ENCODE measurements at places on chromosomes 1 and 21.

- DNase-seq: no peak
Observed at GRCh38 chr21:44615466-44615865, 3.6 kb downstream of the KRTAP10-8 start.

DNA sequence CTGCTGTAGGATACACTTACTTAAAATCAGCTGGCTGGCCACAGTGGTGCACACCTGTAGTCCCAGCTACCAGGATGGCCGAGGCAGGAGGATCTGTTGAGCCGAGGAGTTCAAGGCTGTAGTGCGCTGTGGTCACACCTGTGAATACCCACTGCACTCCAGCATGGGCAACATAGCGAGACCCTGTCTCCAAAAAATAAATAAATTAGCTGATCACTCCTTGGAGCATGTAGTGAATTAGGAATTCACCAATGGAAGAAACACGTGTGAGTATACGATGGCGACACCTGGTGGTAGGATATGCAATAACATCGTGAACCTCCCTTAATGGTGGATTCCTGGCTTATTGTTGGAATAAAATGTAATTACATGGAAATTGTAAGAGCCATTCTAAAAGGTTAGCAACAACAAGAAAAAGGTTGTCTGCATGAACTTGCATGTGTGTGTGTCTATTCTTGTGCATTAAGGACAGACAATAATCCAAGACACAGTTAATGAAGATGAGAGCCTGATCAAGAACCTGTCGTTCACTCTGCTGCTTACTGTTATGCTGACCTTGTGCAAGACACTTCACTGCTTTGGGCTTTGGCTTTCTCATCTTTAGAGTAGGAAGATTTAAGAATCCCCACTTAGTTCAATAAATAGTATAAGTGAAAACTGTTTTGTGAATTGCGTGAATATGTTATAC lies 38.6 kb upstream of the COX20 start:
- DNase-seq: peak; percentile 66

- DNase-seq: no peak
Observed at GRCh38 chr1:33876970-33877650, 13.2 kb downstream of the HMGB4 start.

GRCh38 chr1:219751870-219752507 lies 139.1 kb upstream of the ZC3H11B start:
- DNase-seq: no peak

DNA sequence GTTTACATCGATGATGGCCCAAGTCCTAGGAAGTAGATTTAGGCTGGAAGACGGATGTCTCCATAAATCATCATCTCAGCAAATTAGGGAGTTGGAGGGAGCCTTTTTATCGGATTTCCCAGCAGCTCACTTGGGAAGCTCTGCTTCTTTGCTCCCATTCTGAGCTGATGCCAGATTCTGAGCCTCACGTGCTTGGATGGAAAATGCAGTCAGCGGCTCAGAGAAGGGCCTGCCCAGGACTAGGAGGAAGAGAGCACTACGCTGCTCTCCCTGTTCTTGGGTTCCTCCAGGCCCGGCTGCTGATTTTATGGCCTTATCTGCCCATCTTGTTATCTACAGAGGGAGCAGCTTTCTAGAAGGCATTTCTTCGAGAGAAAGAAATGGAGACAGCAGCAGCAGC lies 42.0 kb downstream of the UBIAD1 start:
- no peak for DNase-seq

GRCh38 chr1:14429577-14429976 lies 168.9 kb upstream of the KAZN start:
- no peak for DNase-seq

- no peak for DNase-seq
Observed at GRCh38 chr1:229025576-229025975, 245.3 kb upstream of the RAB4A start.
